CD4-positive, alpha-beta T cell treated with Interleukin-1 beta for 1 hour (primary cell): ENCODE measurements at places on chromosomes 7 and 10.

DNA sequence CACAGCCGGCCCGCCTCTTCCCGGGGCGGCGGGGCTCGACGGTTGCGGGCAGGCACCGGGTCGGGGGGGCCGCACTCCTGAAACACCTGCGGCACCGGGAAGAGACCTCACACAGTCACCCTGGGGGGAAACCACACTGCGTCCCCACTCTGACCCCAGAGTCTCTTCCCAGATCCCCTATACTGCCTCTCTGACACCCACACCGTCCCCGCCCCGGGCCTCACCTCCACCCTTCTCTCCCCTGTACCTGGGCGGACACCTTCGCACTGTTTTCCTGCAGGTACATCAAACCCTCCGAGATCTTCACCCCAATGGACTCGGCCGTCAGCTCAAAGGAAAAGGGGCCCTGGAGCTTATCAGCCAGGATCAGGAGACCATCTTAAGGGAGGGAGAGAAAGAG is 3.4 kb upstream of the GAL3ST4 start:
- no peak for DNase-seq

GRCh38 chr7:131104596-131105293 is 222.9 kb upstream of the MKLN1 start:
- peak; percentile 34 for DNase-seq

GRCh38 chr7:52273685-52274610 is 761.5 kb upstream of the POM121L12 start:
- no peak for DNase-seq

DNA sequence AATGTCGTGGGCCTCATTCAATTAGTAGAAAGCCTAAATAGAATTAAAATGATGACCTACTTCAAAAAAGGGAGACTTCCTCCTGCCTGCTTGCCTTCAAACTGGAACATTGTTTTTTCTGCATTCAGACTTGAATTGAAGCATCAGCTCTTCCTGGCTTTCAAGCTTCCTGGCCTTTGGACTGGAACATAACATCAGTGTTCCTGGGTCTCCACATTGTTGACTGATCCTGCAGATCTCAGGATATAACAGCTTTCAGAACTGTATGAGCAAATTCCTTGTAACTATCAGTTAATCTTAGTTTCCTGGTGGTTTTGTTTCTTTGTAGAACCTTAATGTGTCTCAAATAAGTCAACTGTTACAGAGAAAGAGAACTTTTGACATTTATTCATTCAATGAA is 18.6 kb downstream of the MAGI2 start:
- DNase-seq, result no peak

- DNase-seq, result no peak
Measured at GRCh38 chr10:86500846-86501245, 20.7 kb downstream of the WAPL start.

- DNase-seq, result no peak
Measured at GRCh38 chr7:2012981-2013380, 219.8 kb downstream of the MAD1L1 start.

- DNase-seq, result no peak
Measured at GRCh38 chr7:151790830-151791620, 85.9 kb downstream of the PRKAG2 start.

- DNase-seq, result no peak
Measured at GRCh38 chr7:31772211-31772610, 85.2 kb downstream of the PPP1R17 start.

DNA sequence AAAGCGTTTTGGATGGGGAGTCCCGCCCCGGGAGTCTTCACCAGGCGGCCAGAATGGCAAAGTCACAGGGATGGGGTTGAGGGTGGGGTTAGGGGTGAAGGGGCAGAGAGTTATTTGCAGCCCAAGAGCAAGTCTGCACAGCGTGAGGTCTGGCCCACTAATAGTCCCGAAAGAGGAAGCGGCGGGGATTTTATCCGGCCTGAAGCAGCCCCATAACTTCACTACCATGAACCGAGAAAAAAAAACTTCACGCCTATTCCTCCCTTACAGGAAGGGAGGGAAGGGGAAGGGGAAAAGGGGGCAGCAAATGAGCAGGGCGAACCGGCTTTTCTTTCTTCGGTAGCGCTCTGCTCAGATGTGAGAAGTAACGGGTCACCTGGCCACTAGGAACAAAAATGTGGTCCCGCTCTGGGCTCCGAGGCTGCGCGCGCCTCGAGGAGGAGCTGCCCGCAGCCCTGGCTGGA is 712 bp downstream of the ITPRIP start:
- peak; percentile 66 for DNase-seq

DNA sequence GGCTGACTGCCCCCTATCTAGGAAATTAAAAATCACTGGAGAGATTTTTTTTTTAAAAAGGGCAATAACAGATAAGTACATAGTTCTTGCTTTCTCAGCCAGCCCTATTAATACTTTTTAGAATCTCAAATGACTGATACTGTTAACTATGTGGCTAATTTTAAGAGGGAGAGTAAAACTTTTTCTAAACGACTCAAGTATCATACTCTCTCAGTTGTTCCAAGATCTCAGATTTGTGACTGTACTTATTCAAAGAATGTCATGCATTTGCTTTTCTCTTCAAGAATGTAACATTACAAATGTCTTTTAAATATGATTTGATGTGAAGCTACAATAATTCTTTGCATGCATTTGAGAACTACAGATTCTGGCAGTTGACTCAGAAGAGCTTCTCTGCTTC is 55.4 kb upstream of the RAB11FIP2 start:
- DNase-seq, result no peak

DNA sequence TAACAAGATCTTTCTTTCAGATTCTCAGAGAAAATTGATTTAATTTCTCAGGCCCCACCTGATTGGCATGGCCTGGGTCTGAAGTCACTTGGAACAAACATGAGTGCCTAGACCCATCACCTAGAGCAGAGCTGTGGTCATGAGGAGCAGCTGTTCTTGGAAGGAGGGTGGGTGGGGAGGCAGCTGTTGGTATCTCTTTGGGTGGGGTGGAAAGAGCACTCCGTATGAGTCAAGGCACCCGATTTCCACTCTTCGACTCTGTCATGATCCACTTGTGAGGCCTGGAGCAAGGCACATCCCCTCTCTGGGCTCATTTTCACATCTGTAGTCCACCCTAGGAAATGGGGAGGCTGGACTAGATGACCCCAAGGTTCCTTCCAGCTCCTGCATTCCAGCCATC is 156.7 kb downstream of the C10orf105 start:
- DNase-seq, result no peak

DNA sequence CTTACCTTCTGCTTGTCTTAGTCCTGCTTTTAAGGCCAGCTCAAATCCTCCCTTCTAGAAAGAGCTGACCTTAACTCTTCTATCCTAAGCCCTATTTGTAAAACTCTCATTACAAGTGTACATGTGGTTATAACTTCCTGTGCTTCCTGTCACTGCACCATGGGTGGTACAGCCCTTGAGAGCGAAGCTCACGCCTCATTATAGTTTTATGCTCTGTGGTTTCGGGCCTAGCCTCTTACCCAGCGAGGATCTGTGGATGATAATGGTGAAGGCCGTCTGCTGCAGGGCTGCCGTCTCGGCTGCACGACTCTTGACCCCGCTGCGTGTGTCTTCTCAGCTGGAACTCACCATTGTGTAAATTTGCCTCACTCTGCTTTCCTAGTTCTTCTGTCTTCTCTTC is 74.6 kb downstream of the CUL1 start:
- DNase-seq, result peak; percentile 36

GRCh38 chr10:29322918-29323317 is 34.0 kb downstream of the LYZL1 start:
- DNase-seq, result no peak

GRCh38 chr7:139505563-139505962 is 17.9 kb upstream of the CLEC2L start:
- DNase-seq, result no peak

GRCh38 chr10:35391153-35391953 is 55.0 kb downstream of the CCNY start:
- DNase-seq, result no peak

DNA sequence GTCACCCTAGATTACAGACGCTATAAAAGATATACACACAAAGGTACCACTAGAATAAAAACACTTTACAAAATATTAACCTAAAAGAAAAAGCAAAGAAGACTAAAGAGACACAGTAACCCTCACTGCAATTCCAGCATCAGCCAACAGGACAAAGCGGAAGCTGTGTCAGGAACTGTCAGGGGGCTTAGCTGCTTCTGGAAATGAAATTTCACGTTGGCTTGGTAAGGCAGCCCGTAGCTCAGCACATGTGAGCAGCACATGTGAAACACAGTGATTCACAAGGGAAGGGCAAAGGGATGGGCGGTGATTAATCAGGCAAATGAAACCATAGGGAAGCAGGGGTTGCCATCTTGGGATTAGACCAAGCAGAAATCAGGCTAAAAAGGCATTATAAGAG is 195.4 kb downstream of the MGMT start:
- no peak for DNase-seq

DNA sequence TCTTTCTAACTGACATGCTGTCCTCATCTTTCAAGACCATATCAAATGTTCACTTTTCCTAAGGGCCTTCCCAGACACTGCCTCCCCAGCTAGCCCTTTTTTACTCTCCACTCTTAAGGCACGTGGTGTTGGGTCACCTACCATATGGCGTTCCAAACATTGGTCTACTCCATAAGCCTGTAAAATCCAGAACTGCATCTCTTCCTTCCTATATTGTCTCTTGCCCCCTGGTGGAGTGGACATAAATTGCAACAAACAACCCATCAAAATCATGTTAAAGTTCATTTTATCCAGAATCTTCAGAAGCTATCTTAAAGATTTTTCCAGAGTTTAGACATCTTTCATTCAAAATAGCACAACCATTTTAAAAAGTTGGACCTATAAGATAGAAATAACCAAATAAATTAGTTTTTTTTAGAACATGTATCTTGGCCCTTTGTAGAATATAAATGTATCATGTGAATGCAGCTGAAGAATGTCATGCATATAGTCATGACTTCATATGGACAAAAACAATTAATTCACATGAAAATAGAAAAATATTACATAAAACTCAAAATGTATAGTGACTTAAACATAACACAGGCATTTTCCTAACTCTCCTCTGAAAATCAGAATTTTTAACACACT is 180.6 kb upstream of the CHRM2 start:
- no peak for DNase-seq

DNA sequence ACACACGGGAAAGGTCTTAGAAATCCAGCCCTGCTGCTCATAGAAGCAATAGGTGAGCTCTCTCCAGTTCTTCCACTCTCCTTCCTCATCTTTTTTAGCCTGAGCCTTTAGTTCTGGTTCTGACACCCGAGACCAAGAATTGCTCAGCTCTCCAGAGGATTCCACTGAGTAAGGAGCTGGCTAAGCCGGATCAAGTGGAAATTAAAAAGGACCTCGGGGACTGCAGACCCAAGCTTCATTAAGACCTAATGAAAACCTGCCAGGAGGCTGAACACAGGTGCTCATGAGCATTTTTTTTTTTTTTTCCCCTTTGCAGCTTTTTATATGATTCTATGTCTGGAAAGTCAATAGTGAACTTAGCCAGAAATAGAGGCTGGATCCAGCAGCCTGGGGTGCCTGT is 1176.0 kb upstream of the AUTS2 start:
- no peak for DNase-seq

- peak; percentile 41 for DNase-seq
Measured at GRCh38 chr7:131100357-131101054, 227.2 kb upstream of the MKLN1 start.

DNA sequence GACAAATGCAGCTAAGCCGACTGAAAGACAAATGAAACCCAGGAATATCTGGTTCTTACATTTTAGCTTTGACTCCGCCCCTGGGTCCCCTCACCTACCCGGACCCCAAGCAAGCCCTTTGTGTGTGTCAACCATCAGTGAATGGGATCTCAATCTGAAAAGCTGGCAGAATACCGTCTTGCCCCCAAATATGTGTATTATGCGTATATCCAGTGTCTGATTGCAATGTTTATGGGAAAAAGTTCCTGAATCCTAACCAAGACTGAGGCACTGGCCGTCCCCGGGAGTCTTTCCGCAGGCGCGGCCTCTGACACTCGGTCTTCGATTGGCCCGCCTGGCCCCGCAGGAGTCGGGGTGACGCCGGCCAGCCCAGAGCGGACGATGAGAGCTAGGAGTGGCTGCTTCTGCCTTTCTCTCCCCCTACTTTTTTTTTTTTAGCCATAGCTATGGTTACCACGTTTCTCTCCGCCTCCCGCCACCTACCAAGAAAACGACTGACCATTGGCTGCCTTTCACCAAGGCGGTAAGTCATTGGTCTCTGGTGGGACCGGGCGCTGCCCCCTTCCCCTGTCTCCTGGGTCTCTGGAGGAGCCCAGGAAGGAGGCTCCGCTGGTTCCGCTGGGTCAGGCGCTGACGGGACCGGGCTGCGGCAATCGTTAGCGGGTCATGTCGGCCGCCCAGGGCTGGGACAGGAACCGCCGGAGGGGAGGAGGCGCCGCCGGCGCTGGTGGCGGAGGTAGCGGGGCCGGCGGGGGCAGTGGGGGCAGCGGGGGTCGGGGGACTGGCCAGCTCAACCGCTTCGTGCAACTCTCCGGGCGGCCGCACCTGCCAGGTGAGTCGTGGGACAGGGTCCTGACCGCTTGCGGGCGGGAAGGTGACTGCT is at the start of gene KLHDC10:
KLHDC10 (plus strand) TSS at position 557 of the 883 bp plus-strand sequence; CDS start at position 667, 110 bp downstream.
- peak; percentile 97 for DNase-seq

DNA sequence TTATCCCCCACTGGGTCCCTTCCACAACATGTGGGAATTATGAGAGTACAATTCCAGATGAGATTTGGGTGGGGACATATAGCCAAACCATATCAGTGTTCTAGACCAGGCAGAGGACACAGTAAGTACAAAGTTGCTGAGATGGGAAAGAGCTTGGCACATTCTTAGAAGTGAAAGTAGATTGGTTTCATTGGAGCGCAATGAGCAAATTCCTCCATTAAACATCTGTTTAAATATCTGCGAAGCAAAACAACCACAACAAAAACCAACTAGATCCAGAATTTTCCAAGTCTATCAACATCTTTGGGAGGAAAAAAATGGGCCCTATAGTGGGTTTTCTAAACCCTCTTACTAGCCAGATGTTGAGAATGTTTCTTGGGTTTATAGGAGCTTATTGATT is 80.0 kb upstream of the STEAP1B start:
- no peak for DNase-seq

DNA sequence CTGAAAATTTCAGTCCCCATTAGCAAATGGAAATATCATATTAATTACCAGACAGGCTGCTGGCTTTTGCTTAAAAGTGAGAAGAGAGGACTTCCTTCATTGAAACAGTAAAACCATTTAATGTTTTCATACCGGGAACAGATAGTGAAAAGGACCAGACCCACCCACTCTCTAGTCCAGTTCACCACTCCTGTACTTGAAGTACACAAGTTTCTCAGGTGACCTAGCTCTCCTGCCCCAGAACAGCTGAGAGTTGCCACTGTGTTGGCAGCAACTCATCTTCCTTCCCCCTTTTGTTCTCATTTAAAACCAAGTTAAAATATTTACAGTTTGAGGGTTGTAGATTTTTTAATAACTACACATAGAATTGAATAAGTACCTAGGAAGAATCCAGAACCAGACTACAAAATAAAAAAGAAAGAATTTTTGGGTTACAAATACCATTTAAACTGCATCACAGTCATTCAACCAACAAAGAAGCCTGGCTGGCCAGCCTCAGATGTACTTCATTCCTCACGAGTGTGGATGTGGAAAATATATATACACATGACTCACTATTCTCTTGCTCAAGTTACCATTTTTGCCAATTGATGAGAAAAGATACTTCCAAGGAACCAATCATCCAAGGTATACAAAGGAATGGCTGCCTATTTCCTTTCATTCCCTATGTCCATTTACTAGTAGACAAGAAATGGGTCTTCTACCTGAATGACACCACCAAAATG is 68.1 kb downstream of the VPS41 start:
- DNase-seq, result no peak
